ENCODE measurements at places on chromosomes 6 and 20. TPM values are rescaled to one million over a fixed set of nuclear protein-coding genes. Genes with fewer than 3 reads are reported as not detected.

PSMB8 gene
- total RNA-seq, result 117 TPM

IL20RA gene
- total RNA-seq, result 3.2 TPM

SUN5 gene
- not detected for total RNA-seq

DNA sequence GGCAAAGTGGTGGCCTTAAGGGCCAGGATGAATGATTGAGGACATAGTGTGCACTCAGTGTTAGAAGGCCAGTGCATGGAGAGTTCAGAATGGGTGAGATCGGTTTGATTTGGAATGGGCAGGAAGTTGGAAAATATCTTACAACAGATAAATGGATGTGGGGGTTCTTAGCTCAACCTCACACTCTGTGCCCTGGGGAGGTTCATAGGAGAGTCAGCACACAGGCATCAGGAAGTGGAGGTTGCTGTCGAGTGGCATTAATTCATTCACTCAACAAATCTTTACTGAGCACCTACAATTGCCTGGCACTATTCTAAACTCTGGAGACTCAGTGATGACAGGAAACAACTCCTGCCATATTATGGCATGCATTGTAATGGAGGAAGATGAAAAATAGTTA is 313.7 kb upstream of the SUPT3H start:
- no peak for DNase-seq

- DNase-seq, result no peak
These were observed 38.4 kb upstream of the EYA4 start for GRCh38 chr6:133202610-133203343.

DNA sequence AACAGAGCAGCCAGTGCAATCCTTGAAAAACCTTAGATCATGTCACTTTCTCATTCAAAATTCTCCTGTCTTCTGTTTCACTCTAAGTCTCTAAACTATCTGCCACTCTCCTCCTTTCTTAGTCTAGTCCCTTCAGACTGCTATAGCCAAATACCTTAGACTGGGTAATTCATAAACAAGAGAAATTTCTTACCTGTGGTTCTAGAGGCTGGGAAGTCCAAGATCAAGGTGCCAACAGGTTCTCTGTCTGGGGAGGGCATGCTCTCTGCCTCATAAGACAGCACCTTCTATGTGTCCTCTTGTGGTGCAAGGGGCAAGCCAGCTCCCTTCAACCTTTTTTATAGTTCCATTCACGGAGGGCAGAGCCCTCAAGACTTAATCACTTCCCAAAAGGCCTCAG is 156.3 kb downstream of the MTFR2 start:
- no peak for DNase-seq

Data from mucosa of descending colon (tissue), 3 donors.